ENCODE measurements at places on chromosomes 13 and 19. TPM values are rescaled to one million over a fixed set of nuclear protein-coding genes. Genes with fewer than 3 reads are reported as not detected.

- H3K36me3 ChIP-seq, result no peaks in the 10 kb centered on the region
- peaks cover 36% of the 10 kb centered on the region for H3K27me3 ChIP-seq
- no peak for DNase-seq
- peak overlapping the region; percentile 61 for H3K4me3 ChIP-seq
- no peak overlapping the region for H3K27ac ChIP-seq
Measured at GRCh38 chr19:53882391-53883050, 524 bp downstream of the PRKCG start.

- DNase-seq, result no peak
- no peak overlapping the region for H3K4me3 ChIP-seq
- no peaks in the 10 kb centered on the region for H3K36me3 ChIP-seq
- no peaks in the 10 kb centered on the region for H3K4me1 ChIP-seq
- no peak overlapping the region for H3K27ac ChIP-seq
Measured at GRCh38 chr13:29210676-29211075, 384.8 kb downstream of the SLC7A1 start.

GRCh38 chr19:46861691-46862502 lies 1.1 kb downstream of the ARHGAP35 start:
- peak overlapping the region; percentile 89 for H3K4me3 ChIP-seq
- no peaks in the 10 kb centered on the region for H3K36me3 ChIP-seq
- no peak for DNase-seq
- H3K27ac ChIP-seq, result peak overlapping the region; percentile 45
- no peaks in the 10 kb centered on the region for H3K27me3 ChIP-seq

GRCh38 chr13:30027569-30028455 lies 177.4 kb upstream of the UBL3 start:
- no peak overlapping the region for H3K27ac ChIP-seq
- no peak overlapping the region for H3K4me3 ChIP-seq
- no peaks in the 10 kb centered on the region for H3K36me3 ChIP-seq
- no peaks in the 10 kb centered on the region for H3K4me1 ChIP-seq

DNA sequence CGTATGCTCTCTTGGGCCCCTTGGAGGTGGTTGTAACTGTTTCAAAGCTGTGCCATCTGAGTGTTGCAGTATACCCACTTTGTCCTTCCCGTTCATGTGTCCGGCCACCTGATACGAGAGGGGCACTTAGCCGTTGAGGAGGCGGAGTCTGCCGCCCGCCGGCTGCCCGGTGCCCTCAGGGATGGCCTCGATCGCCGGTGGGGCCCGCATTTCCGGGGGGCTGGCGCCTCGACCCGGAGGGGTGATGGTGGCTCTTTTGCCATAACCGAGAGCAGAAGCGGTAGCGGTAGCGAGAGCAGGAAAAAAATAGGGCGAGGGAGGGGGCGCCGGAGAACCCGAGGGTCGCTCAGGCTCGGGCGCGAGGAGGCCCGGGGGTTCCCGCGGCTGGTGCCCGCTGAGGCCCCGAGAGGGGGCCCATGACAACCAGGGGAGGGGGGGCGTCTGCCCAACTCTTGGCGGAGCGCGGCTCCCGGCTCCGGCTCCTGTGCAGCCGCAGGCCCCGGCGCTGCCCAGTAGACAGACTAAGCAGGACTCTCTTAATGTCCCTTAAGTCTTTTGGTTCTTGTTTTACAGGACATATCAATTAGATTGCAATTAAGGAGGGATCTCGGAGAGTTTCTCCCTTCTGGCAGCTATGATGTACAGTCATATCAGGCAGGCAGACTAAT lies 342.7 kb upstream of the SGCG start:
- no peak overlapping the region for H3K27ac ChIP-seq
- H3K4me1 ChIP-seq, result no peaks in the 10 kb centered on the region
- no peaks in the 10 kb centered on the region for H3K27me3 ChIP-seq
- DNase-seq, result no peak

ZNF99 gene
- polyA plus RNA-seq, result not detected

DNAAF3 gene
- polyA plus RNA-seq, result 14.3 TPM

- no peak overlapping the region for H3K27ac ChIP-seq
- H3K27me3 ChIP-seq, result no peaks in the 10 kb centered on the region
- no peaks in the 10 kb centered on the region for H3K4me1 ChIP-seq
- DNase-seq, result no peak
- H3K4me3 ChIP-seq, result no peak overlapping the region
Measured at GRCh38 chr13:81197966-81198365, 857.0 kb upstream of the SPRY2 start.

DAND5 gene
- polyA plus RNA-seq, result not detected

TRPC4 gene
- not detected for polyA plus RNA-seq

GRCh38 chr19:40740747-40741146 lies 9.5 kb downstream of the ACTMAP start:
- no peaks in the 10 kb centered on the region for H3K27me3 ChIP-seq
- no peak overlapping the region for H3K27ac ChIP-seq
- peaks cover 2% of the 10 kb centered on the region for H3K4me1 ChIP-seq
- DNase-seq, result no peak

GRCh38 chr13:101035119-101035620 lies 360.6 kb upstream of the TMTC4 start:
- H3K4me3 ChIP-seq, result no peak overlapping the region
- no peaks in the 10 kb centered on the region for H3K4me1 ChIP-seq
- H3K36me3 ChIP-seq, result no peaks in the 10 kb centered on the region
- no peak overlapping the region for H3K27ac ChIP-seq
- DNase-seq, result no peak

DNA sequence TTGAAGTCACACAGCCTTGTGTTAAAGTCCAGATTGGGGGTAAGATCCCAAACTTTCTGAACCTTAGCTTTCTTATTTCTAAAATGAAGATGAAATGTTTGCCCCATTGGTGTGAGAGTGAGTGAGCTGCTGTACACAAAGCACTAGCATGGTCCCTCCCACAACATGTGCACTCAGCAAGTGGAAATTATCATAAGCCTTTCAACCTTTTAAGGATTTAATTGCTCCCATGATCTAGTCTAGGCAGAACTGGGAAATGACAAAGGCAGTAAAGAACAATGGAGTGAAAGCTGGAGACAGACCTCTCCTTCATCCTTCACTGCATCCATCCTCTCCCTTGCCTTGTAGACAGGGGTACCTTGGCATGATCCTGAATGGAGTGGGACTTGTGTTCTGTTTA lies 76.0 kb upstream of the GPR12 start:
- no peak overlapping the region for H3K4me3 ChIP-seq
- no peaks in the 10 kb centered on the region for H3K27me3 ChIP-seq
- no peaks in the 10 kb centered on the region for H3K4me1 ChIP-seq

DNA sequence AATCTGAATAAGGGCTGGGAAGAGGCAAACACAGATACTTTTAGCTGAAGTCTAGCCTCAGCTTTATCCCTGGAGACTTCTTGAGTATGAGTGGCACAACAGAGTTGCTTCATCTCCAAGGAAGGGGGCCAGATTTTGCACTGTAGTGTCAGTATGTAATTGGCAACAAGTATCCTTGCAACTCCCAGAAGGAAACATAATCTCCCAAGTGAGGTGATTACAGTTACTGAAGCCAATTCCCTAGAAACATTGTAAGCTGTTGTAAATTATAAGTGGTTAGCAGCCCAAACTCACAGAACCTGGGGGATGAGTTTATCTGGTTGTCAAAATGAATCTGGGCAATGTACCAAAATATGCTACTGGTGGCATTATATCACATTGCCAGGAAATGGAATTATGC lies 2065.7 kb upstream of the PCDH20 start:
- no peak for DNase-seq
- no peaks in the 10 kb centered on the region for H3K36me3 ChIP-seq
- H3K4me1 ChIP-seq, result no peaks in the 10 kb centered on the region
- H3K27ac ChIP-seq, result no peak overlapping the region
- H3K27me3 ChIP-seq, result no peaks in the 10 kb centered on the region

DNA sequence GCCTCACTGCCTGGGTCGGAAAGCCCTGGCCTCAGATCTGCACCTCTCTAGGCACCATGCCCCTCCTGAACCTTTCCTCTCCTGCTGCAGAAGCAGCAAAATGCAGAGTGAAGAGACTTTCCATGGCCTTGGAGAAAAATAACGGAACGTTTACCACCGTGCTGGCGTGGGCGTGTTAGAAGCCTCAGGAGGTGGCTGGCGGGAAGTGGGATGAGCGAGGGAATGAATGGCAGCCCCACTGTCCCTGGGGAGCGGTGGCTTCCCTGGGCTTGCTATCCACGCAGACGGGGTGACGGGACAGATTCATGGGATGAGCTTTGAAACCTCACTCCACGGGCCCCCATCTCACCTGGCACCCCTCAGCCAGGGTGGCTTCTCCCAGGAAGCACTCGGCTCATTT lies 4.3 kb downstream of the TEX29 start:
- no peak overlapping the region for H3K4me3 ChIP-seq
- no peaks in the 10 kb centered on the region for H3K36me3 ChIP-seq
- DNase-seq, result no peak
- no peaks in the 10 kb centered on the region for H3K27me3 ChIP-seq
- H3K27ac ChIP-seq, result no peak overlapping the region

PBX4 gene
- 2.1 TPM for polyA plus RNA-seq

DNA sequence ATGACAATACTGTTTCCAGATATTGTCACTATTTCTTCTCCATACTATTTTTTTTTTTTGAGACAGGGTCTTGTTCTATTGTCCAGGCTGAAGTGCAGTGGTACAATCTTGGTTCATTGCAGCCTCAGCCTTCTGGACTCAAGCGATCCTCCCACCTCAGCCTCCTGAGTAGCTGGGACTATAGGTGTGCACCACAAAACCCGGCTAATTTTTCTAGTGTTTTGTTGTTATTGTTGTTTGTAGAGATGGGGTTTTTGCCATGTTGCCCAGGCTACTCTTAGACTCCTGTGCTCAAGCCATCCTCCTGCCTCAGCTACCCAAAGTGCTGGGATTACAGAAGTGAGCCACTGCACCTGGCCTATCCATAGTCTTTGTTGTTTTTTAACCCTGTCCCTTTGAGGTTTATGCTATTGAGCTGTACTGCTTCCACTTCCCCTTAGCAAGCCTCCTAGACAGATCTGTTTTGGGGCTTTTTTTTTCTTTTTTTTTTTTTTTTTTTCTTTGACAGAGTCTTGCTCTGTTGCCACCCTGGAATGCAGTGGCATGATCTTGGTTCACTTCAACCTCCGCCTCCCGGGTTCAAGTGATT lies 27.6 kb upstream of the MAP3K10 start:
- H3K36me3 ChIP-seq, result no peaks in the 10 kb centered on the region
- no peaks in the 10 kb centered on the region for H3K4me1 ChIP-seq
- no peak for DNase-seq

ZNF573 gene
- 2.4 TPM for polyA plus RNA-seq

ZNF816 gene
- 5.1 TPM for polyA plus RNA-seq

- H3K27ac ChIP-seq, result no peak within 1 kb of the TSS
- peaks cover 65% of the 10 kb centered on the region for H3K27me3 ChIP-seq
- H3K36me3 ChIP-seq, result no peaks in the 10 kb centered on the region
- peaks cover 3% of the 10 kb centered on the region for H3K4me1 ChIP-seq
- no peak within 1 kb of the TSS for H3K4me3 ChIP-seq
- DNase-seq, result no peak
Measured at GRCh38 chr13:28494778-28495537, at the start of gene FLT1. TSS of gene FLT1 (minus strand) at chr13:28495128. CDS start at chr13:28494843, 285 bp downstream.

- no peak overlapping the region for H3K4me3 ChIP-seq
- no peaks in the 10 kb centered on the region for H3K27me3 ChIP-seq
- H3K27ac ChIP-seq, result no peak overlapping the region
- H3K36me3 ChIP-seq, result no peaks in the 10 kb centered on the region
- no peak for DNase-seq
Measured at GRCh38 chr13:52899206-52899605, 50.8 kb upstream of the PCDH8 start.

GRCh38 chr13:45464141-45464686 lies 525 bp upstream of the COG3 start:
- no peak for DNase-seq
- H3K4me3 ChIP-seq, result peak overlapping the region; percentile 46
- H3K27me3 ChIP-seq, result no peaks in the 10 kb centered on the region

DNA sequence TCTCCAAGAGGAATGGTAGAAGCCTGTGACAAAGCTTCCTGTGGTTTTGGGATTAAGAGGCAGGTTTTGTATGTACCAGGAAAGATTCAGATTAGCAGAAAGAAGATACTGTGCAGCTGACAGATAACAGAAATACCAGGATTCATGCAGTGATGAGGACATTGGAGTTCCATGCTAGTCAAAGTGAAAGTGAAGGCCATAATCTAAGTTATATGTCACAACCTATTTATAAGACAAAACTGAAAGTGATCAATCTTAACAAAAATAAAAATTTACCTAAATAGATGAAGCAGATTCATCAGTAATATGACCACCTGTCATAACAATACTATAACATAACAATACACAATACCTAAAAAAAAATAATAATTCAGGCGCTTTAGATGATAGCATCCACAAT lies 1305.2 kb upstream of the PCDH9 start:
- H3K27me3 ChIP-seq, result no peaks in the 10 kb centered on the region
- H3K4me1 ChIP-seq, result no peaks in the 10 kb centered on the region
- H3K4me3 ChIP-seq, result no peak overlapping the region
- DNase-seq, result no peak
- no peaks in the 10 kb centered on the region for H3K36me3 ChIP-seq

PODNL1 gene
- polyA plus RNA-seq, result 2.1 TPM

- H3K27ac ChIP-seq, result no peak overlapping the region
- no peaks in the 10 kb centered on the region for H3K4me1 ChIP-seq
- no peaks in the 10 kb centered on the region for H3K27me3 ChIP-seq
- no peak overlapping the region for H3K4me3 ChIP-seq
- no peaks in the 10 kb centered on the region for H3K36me3 ChIP-seq
- DNase-seq, result no peak
Measured at GRCh38 chr13:75316427-75316826, 165.5 kb downstream of the TBC1D4 start.

DNA sequence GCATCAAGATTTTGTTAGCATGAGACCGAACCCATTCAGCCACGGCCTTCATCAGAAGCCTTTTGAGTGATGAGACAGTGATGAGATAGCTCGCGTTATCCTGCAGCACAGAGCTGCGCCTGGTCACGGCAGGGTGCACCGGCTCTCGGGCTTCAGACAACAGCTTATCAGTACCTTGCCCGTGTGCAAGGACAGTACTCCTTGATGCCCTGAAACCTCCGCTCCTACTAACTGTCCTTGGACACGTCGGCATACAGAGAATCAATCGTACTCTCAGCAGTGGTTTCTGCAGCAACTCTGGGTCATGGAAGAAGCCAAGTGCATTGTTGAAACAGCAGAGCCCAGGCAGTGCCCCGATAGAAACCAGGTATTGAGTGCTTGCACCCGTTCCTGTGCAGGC lies 40.7 kb downstream of the IRS2 start:
- no peak overlapping the region for H3K27ac ChIP-seq
- DNase-seq, result no peak
- H3K4me1 ChIP-seq, result peaks cover 18% of the 10 kb centered on the region

DNA sequence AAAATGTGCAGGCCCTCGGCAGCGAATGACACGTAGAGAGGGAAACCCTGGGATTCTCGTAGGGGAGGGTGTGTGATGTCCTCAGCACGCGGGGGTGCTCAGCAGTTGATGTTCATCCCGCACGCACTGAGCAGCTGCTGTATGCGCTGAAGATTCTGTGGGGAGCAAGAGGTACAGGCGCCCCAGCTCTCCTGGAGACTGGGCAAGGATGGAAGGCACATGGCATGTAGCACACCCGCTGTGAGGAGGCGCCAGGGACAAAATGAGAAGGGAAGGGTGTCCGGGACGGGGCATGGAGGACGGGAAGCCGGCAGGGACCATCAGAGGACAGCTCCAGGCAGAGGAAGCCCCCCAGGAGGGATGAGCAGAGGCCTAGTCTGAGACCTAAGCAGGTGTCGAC lies 15.4 kb downstream of the ATP11A start:
- no peak for DNase-seq
- no peak overlapping the region for H3K4me3 ChIP-seq
- H3K4me1 ChIP-seq, result peaks cover 2% of the 10 kb centered on the region
- no peaks in the 10 kb centered on the region for H3K27me3 ChIP-seq
- H3K36me3 ChIP-seq, result no peaks in the 10 kb centered on the region

All from keratinocyte (primary cell).